ENCODE measurements at places on chromosomes 1 and 21. TPM values are rescaled to one million over a fixed set of nuclear protein-coding genes. Genes with fewer than 3 reads are reported as not detected.

GRCh38 chr1:232682248-232682647, 52.3 kb upstream of the SIPA1L2 start:
- no peak for DNase-seq

- no peak for DNase-seq
Measured at GRCh38 chr21:46092811-46093667, 4.9 kb upstream of the COL6A2 start.

- DNase-seq: no peak
Measured at GRCh38 chr1:13228343-13228781, 2.4 kb upstream of the PRAMEF18 start.

DNA sequence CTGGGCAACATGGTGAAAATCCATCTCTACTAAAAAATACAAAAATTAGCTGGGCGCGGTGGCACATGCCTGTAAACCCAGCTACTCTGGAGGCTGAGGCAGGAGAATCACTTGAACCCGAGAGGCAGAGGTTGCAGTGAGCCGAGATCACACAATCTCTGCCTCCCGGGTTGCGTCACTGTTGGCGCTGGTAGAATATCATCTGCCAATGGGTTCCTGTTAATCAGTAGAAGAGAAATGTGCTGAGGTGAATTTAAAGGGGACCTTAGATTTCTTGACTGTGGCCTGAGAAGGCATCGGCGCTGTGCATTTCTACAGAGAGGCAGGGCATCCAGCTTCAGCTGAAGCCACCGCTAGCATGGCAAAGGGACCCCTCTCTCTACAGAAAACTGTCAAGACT, 68.0 kb downstream of the TGFB2 start:
- no peak for DNase-seq

DNA sequence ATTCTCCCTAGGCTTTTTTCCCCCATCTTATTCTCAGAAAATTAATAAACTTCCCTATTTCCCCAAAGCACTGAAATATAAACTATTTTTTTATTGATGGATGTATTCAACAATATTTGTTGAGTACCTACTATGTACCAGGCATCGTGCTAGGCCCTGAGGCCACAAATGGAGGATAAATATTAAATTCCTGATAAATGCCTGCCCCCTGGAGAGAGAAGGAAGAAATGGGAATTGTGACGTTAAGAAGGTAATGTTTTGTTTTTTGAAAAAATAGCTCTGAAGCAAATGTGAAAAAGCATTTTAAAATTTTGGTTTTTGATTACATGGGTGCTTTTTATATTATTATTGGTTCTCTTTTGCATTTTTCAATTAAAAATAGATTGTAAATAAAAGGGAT, 60.5 kb upstream of the DPT start:
- DNase-seq: no peak

DNA sequence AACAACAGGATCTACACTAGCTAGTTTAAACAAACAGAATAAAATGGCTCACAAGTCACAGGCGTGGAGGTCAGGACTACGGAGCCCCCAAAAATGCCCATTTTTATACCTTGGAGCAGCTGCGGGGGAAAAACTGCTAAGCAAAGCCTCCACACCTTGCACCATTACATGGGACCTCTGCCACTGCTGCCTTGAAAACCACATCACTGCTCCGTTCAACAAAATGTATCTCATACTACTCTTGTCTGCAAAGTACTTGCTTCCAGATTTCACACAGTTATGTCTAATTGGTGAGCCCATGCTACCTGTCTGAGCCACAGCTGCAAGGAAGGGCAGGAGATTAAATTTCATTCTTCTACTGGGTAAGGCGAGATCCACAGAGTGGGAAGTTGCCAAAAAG, 24.4 kb downstream of the MRPL39 start:
- DNase-seq: no peak

GRCh38 chr1:5349526-5349925, 642.7 kb downstream of the NPHP4 start:
- no peak for DNase-seq

DNA sequence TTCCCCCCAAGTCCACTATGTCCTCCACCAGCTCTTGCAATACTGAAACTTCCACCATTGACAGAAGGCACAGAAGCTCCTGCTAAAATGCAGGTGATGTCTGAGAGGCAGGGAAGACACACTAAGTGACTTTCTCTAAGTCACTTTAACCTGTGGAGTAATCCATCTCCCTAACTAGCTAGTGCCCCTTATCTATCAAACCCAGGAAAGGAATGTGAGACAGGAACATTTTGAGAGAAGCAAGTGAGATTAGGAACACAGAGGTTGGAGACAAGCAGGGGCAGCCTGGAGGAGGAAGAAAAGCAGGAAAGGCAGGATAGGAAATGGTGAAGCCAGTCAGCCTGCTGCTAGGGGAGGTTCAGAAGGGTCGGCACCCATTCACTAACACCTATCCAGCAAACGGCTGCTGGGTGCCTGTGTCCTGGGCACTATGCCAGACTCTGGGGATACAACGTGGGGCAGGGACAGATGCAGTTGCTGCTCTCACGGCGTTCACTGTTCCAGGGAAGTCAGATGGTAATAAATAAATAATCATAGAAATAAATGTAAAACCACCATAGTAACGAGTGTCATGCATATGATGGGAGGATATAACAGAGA, 7.0 kb downstream of the GPA33 start:
- no peak for DNase-seq

DNA sequence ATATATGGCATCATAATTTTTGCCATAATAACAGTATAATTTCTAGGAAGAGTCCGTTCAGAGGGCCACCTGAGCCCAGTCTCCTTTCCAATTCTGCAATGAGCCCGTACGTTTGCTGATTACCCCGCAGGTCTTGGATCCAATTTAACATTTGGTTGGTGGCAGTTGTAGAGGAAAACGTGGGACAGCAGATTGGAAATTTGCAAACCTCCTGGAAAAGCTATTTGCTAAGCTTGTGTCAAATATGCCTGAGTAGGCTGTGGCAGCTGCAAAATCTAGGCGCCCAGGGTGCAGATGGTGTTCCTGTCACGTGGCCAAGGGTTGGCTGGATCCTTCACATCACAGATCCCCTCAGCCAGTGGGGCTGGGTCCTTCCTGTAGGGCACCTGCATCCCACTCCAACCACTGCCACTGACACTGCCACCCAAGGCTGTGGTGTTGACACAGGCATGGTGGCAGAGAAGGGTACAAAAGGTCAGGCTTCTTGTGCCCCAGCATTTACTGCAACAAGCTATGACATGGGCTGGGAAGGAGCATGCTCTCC, 174.8 kb upstream of the SYT6 start:
- DNase-seq: no peak

- no peak for DNase-seq
Measured at GRCh38 chr1:194355488-194356106, 1169.2 kb upstream of the B3GALT2 start.

DNA sequence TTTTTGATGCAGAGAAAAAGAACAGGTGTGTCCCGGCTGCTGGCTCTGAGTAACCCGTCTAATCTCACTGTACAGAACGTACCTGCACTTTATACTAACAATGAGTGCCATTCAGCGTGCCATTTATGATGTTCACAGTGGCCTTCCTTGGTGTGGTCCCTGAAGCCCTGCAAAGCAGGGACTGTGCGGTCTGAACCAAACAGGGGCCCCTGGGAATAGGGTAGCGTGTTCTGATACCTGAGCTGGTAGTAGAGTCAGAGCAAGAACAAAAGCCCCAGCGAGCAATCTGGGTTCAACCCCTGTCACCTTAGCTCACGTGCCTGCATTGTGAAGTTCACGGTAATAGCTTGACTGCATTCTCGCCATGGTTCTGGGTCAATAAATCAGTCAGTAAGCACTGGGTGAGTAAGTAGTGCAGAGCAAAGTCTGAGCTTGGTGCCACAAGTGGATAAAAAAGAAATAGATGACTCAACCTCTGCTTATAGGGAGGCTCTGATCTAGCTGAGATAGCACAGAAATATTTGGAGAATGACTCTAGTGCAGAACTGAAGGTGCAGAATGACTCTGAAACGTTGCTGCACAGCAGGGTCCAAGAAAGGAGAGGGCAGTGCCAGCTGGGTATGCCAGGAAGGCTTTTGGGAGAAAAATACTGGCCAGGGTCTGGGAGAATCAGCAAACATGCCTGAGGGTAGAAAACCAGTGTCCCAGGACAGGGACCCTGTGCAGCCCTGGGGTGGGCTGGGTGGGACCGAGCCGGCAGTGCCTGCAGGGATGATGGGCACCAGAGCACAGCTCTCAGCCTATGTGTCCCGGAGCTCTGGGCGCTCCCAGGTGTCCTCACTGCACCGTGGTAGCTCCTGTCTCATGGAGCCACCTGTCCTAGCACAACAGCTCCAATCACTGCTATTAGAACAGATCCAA, 125.9 kb downstream of the RHOU start:
- peak; percentile 75 for DNase-seq

DNA sequence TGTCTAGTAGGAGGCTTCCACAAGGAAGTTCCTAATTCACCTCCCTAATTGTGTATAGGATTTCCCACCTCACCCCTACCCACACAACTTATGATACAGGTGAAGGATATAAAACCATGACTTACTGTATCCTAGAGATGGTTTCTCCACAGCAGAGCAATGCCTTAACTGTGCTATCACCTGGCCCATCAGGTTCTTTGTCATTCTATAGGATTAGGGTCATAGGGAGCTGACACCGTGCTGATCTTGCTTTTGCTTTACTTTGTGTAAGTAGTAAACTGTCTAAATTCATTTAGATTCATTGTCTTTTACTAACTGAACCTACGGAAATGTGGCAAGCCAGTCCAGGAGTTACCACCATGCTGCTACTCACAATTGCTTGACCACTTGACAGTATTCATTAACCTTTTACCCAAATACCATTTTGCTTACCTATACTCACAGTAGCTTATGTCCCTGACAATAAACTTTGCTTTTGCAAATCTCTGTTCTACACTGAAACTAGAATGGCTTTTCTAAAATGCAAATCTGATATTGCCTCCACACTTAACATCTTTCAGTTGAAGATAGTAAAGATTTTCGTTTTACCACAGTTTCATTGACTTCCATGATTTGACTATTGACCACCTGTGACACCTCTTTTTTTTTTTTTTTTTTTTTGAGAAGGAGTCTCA, 147.6 kb downstream of the IFI44 start:
- DNase-seq: no peak

- DNase-seq: no peak
Measured at GRCh38 chr1:67485046-67485811, 55.0 kb upstream of the SERBP1 start.

GRCh38 chr1:226700861-226701260, 38.2 kb downstream of the ITPKB start:
- no peak for DNase-seq

GRCh38 chr1:214440219-214440965, 111.0 kb downstream of the PTPN14 start:
- no peak for DNase-seq

DNA sequence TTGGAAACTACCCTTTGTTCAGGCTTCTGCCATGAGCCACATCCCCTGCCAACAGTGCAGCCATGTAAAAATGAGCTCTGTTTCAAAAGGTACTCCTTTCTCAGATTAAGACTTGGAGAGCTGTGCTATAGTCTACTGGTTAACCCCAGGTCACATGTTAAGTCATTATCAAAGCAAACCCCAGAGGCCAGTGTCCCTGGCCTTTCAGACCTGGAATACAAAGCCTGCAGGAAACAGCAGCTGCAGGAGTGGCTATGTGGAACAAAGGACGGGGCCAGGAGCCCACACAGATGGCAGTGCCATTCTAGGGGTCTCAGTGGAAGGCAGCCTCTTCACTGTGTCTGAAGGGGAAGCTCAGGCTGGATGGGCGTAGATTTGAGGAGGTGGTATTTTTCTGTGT, 6.7 kb downstream of the ZNF496 start:
- no peak for DNase-seq

DNA sequence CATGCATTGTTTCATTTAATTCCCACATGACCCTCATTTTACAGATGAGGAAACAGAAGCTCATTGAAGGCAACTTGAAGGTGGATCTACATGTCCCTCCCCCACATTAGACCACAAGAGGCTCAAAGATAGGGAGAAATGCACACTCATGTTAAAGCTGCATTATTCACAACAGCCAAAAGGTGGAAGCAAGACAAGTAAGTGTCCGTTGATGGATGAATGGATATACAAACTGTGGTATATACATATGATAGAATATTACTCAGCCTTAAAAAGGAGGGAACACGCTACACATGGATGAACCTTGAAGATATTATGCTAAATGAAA, 149.7 kb upstream of the JUN start:
- peak; percentile 2 for DNase-seq

GRCh38 chr21:35406635-35407034, 357.5 kb upstream of the RUNX1 start:
- DNase-seq: no peak

DNA sequence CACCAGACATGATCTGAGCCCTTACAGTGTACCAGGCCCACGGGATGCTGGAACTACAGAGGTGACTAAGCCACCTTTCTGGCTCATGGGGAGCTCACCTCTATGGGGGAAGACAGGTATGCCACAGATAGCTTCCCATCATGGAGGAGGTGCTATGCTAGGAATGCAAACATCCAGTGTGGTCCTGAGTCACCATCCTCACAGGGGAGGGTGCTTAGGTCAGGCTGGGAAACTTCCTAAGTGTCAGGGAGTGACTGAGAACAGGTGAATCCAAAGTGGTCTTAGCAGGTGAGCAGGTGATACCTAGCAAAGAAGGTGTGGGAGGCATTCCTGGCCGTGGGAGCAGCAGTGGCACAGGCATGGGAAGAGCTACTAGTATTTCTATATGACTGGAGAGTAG, 8.6 kb upstream of the RASSF5 start:
- no peak for DNase-seq

- no peak for DNase-seq
Measured at GRCh38 chr1:23174426-23175110, 5.9 kb upstream of the LUZP1 start.

Gene LRRC38
- total RNA-seq: not detected

Gene CFAP45
- total RNA-seq: not detected

Gene PTPN7
- not detected for total RNA-seq

Gene ETV3L
- not detected for total RNA-seq

Gene GBP6
- not detected for total RNA-seq

Gene ADGRL4
- not detected for total RNA-seq

Gene TSSK3
- not detected for total RNA-seq

Gene CD1C
- total RNA-seq: not detected

Gene LCE1F
- total RNA-seq: not detected

Gene PHLDA3
- 75.0 TPM for total RNA-seq

All from SJSA1 (cell line).